ENCODE measurements at places on chromosomes 1 and 21.

- DNase-seq, result no peak
These were observed 11.7 kb downstream of the PTGFRN start for GRCh38 chr1:116921301-116921885.

GRCh38 chr1:154557939-154558719 is at the start of gene UBE2Q1:
Gene UBE2Q1, minus strand, starts transcription at chr1:154558662. Its CDS starts 109 bp downstream, at chr1:154558553.
- DNase-seq, result peak; percentile 51

- DNase-seq, result peak; percentile 74
These were observed 221.4 kb upstream of the PKN2 start for GRCh38 chr1:88462488-88463261.

GRCh38 chr1:76006234-76006633 is 68.3 kb upstream of the ST6GALNAC3 start:
- DNase-seq, result no peak

GRCh38 chr1:150127868-150128267 is 21.8 kb upstream of the PLEKHO1 start:
- no peak for DNase-seq

GRCh38 chr1:226351709-226352108 is 42.7 kb upstream of the LIN9 start:
- DNase-seq, result no peak

All from astrocyte of the hippocampus (primary cell).